Stimulated activated CD8-positive, alpha-beta memory T cell treated with anti-CD3 and anti-CD28 coated beads, Interleukin-12 subunit alpha, Interleukin-12 subunit beta, amount 100 ng/mL, for 4 hours (primary cell): ENCODE measurements at places on chromosomes 2 and 18.

DNA sequence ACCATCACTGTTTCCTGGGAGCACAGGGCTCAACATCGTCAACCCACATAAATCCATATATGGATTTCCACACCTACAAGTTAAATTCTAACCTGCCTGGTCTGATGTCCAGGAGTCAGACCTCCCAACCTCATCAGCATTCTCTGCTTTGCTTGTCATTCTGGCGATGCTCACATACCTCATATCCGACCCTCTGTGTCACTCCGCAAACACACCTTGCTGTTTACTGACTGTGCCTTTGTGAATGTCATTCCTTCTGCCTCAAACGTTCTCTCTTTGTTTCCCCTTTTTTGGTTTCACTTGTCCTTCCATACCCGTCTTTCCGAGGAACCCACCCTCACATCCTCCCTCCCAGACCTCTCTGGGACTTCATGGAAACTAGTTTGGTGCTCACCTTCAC lies 187.1 kb downstream of the ACTR3 start:
- DNase-seq, result no peak

- no peak for DNase-seq
Measured at GRCh38 chr2:54866868-54867267, 143.4 kb downstream of the EML6 start.

DNA sequence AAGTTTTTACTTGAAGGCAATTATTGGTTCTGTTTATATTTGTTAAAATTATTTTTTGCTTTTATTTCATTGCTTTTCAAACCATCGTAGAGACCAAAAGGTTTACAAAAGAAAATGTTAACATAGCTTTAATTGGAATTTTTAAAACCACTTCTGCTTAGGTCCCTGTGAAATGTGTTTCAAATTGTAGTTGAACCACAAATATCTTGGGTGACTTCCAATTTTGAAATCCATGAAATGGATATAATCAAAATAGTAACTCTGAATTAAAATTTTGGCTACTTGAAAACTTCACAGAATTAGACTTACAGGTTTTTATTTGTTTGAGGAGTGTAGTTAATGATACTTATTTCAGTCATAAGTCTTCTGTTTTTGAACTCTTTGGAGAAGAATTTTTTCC lies 3.1 kb upstream of the SPAG16 start:
- no peak for DNase-seq

GRCh38 chr18:75005626-75006025 lies 203.3 kb downstream of the PTGR3 start:
- DNase-seq, result no peak

DNA sequence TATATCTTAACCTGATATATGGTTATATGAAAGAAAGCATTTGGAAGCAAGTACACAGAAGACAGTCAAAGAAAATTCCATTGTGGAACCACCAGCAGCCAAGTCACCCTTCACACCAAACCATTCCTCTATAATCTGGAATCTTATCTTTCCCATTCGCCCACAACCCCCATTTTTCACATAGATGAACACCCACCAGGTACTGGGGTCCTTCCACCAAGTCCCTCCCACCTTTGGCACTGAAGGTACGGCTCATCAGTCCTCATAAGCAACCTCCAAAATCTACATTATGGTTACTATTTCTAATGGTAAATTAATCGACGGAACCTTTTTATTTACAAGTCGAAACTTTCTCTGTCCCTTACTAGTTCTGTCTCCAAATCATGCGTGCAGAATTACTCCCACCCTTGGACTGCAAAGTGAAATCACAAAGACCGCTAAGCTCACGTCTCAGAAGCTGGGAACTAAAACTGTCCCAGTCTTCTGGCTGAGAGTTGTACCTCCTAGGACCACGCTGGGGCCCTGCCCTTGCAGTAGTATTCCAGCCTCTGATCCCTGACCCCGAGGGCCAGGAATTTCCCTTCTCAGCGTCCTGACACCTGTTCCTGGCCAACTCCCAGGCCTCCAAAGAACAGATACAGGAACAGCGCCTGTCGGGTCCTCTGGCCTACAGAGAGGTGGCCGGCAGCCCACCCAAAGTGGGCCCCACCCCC lies 702 bp downstream of the OLA1 start:
- DNase-seq, result no peak

GRCh38 chr2:150327564-150328489 lies 159.6 kb downstream of the RND3 start:
- no peak for DNase-seq
